ENCODE measurements at places on chromosomes 5 and 9.
A peak's percentile ranks its signal among the peaks of the same experiment; 100 is the strongest.

DNA sequence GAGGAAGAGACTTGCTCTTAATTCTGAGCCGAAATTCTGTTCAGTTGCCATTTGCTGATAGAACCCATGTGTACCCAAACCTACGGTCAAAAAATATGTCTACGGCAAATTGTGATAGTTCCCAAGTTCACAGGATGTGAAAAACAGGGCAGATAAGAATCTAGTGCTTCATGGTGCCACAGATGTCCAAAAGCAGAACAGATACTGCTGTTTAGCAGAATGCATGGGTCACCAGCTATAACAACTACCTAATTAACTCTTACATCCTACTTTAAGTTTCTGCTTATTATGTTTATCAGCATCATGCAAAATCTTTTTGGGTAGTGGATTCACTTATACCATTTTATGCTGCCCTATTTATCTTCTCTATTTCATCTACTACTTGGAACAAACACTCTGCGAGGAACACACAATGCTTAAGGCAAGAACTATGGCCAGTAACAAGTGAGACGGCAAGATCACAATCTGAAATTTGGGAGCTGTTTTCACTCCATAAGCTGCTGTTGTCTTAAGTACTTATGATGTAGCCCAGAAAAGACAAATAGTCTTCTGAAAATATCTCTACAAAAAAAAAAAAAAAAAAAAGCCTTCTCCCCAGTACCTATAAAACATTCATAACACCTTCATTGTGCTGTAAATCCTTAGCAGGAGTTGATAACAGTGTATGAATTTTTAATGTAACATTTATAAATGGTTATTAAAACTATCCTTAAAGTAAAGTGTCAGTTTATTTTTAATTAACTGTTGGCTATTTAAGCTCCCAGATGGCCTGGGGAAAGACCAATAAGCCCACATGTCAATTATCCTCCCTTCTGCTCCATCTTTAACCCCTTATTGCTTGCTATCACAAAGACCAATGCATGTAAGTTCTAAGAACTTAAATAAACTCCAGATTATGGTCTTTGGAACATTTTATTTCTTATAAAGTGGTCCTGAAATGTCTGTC, 232.3 kb downstream of the TLR4 start:
- DNase-seq = no peak

- no peak for DNase-seq
Measured at GRCh38 chr5:105587963-105588662, 2025.5 kb upstream of the NUDT12 start.

GRCh38 chr9:85685081-85685480, 56.7 kb downstream of the AGTPBP1 start:
- no peak for DNase-seq

GRCh38 chr5:32508806-32509805, 64.6 kb upstream of the ZFR start:
- no peak for DNase-seq

- no peak for DNase-seq
Measured at GRCh38 chr5:112865128-112865527, 4.0 kb downstream of the SRP19 start.

DNA sequence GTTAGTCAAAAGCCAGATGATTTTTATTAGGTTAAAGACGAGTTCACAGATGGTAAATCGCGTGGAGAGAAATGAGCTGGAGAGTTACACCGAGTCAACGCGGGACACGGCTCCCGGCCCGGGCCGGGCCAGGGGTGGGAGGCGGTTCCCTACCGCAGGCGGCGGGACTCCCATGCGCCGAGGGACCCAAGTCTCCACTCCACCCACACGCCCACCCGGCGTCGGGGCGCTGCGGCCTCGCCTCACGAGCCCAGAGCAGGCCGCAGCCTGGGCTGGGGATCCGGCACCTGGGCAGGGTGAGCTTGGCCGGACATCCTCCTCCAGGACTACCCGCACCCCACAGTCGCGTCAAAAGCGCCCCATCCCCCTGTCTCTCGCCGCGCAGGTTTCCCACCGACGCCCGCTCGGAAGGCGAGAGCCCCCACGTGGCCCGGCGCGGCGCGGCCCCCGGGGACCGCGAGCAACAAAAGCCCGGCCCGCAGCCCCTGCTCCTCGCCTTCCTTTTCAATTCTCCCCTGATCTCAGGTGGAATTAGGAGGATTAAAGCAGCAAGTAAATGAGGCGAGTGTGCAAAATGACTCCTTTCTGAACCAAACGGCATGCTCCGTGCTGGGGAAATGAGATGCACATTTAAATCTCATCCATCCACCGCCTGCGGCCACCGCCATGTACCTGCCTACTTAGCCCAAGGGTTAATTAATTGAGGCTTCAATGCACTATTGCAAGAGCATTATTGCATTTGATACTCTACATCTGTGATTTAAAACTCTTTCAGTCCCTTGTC, 196.5 kb upstream of the TBCA start:
- no peak for DNase-seq

GRCh38 chr9:134217431-134218210, 53.3 kb upstream of the RNU6ATAC start:
- DNase-seq = no peak

DNA sequence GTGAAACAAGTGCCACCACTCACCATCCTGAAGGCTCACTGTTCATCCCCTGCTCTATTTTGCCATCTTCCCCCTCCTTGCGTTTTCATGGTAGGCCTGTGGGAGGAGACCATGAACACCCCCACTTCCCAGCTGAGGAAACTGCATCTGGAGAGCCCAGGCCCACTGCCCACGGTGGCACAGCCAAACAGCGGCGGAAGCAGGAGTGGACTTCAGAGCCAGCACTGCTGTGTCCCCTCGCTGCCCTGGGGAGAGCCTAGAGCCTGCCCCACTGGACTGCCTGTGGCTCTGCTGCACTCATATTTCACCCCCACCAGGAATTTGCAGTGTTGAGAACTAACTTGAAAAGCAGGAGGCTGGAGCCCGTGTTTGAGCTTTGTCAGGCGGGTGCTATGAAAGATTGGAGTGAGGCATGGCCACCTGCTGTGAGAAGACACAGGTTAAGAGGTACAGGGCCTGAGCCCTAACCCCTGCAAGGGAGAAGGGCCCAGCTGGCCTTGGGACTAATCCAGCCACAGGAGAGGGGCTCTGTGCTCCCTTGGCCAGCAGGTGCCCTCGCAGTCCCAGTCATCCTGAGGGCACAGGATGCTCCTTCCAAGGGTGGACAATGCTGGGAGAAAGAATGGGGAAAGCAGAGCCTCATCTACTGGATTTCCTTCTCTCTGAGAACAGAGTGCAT, 79.0 kb downstream of the MACROH2A1 start:
- no peak for DNase-seq

DNA sequence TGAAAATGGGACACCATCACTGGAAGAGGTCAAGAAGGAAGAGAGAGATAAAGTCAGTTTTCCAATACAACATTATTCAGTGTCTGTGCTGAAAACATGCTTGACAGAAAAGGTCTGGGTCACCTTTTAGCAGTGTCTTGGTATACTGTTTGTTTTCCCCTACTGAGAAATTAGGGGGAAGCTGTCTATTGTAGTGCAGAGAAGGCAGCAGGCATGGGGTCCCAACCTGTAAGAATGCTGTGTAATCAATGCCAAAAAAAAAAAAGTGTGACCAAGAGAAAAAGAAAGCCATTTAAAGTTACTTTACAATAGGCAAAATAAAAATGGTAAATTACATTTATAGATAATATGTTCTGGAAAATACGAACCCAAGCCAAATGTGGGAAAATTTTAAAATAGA, 139.3 kb downstream of the RAB3C start:
- no peak for DNase-seq

DNA sequence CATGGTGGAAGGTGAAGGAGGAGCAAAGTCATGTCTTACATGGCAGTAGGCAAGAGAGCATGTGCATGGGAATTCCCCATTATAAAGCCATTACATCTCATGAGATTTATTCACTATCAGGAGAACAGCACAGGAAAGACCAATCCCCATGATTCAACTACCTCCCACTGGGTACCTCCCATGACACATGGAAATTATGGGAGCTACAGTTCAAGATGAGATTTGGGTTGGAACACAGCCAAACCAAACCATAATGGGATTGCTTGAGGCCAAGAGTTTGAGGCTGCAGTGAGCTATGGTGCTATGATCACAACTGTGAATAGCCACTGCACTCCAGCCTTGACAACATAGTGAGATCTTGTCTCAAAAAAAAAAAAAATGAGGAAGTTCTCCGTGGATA, 581.8 kb downstream of the TAF11L14 start:
- DNase-seq = no peak

DNA sequence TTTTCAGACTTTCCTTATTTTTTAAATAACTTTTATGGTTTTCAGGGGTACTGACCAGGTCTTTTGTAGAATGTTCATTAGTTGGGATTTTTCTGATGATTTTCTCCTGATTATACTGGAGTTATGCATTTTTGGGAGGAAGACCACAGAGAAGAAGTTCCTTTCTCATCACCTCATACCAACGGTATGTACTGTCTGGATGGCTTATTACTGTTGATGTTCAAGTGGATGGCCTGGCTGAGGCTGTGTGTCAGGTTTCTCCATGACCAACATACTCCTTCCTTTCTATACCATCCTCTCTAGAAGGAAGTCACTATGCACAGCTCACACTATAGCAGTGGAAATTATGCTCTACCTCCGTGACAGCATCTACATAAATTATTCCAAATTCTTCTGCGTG, 71.1 kb upstream of the NR3C1 start:
- DNase-seq = no peak

DNA sequence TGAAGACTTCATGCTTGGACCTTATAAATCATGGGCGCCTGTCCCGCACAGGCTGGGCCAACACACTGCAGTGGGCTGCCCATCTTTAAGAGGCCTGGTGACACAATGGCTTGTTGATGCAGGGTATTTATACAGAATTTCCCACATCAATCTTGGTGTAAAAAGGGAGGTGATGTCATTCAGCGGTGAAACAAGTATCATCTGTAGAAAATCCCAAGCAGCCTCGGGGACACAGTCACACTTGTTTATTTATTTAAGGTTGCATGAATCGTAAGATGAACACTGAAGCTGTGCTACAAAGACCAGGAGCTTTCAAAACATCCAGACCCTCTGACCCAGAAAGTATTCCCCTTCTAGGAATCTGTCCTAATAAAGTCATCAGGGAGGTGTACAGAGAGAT, 40.5 kb downstream of the SMIM23 start:
- DNase-seq = no peak

- no peak for DNase-seq
Measured at GRCh38 chr9:77585335-77585786, 62.8 kb downstream of the GNA14 start.

DNA sequence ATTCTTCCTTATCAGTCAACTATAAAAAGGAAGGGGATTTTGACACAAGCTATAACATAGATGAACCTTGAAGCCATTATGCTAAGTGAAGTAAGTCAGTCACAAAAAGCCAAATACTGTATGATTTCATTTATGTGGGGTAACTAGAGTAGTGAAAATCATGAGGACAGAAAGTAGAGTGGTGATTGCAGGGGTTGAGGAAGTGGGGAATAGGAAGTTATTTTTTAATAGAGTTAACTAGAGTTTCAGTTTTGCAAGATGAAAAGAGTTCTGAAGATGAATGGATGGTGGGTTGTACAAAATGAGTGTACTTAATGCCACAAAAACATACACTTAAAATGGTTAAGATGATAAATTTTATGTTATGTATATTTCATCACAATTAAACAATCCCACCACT, 65.4 kb upstream of the FAM174A start:
- DNase-seq = no peak

DNA sequence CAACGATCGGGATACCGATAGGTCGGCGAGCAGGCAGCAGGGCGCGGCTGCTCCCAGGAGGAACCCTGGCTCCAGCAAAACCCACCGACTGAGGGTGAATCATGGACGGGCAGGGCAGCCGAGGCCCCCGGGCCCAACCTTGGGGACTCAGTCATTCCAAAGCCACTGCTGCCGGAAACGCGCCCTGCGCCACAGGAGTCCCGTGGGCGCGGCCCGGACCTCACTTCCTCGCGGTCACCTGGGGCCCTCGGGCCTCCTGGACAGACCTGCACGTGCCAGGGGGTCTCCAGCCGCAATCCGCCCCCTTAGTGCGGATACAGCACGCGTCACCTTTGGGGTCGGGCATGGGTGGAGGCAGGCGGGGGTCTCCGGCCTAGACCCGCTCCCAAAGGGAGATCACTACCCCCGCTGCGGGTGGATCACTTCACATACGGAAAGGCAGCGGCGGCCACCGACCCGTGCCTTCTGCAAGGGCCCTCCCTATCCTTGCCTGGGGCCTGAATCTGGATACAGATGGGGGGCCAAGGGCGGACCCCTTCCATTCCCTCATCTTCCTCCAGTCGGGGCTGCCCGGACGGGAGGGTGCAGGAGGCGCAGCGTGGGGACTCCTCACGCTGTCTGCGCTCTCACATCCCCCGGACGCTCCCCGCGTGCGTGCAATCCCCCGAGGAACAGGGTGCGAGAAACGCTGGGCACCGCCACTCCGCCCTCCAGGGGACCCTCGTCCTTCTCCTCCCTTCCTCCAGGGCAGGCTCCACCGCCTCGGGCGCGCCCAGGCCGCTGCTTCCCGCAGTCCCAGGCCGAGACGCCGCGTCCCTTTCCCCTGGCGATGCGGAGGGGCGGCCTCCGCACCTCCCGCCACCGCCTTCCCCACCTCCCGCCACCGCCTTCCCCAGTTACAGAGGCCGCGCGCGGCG, 586 bp downstream of the TXN start:
- peak; percentile 38 for DNase-seq

GRCh38 chr9:38110476-38110875, 41.4 kb upstream of the SHB start:
- DNase-seq = no peak

DNA sequence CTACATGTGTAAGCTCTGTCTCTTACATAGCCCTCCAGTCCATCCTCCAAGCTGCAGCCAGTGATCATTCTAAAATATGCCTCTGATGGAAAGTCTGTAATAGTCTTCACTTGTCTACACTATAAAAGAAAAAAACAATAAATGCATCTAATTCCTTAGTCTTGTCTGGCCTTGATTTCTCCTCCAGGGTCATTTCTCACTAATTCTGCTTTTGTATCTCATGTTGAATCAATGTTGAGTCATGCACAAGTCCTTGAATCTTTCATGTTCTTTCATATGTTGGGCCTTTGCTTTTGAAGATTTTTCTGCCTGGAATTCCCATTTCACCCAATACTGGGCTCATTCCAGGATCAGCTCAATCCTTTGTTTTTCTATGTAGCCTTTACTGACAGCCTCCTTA, 121.1 kb upstream of the TRIM32 start:
- no peak for DNase-seq

GRCh38 chr9:136204838-136205706, at the start of gene LHX3:
Gene LHX3 (minus strand): TSS chr9:136205128. CDS start chr9:136205012, 116 bp downstream.
- no peak for DNase-seq

- DNase-seq = no peak
Measured at GRCh38 chr5:10111571-10111970, 138.1 kb downstream of the ATPSCKMT start.

GRCh38 chr9:113600023-113600823, 136.7 kb downstream of the RGS3 start:
- no peak for DNase-seq

DNA sequence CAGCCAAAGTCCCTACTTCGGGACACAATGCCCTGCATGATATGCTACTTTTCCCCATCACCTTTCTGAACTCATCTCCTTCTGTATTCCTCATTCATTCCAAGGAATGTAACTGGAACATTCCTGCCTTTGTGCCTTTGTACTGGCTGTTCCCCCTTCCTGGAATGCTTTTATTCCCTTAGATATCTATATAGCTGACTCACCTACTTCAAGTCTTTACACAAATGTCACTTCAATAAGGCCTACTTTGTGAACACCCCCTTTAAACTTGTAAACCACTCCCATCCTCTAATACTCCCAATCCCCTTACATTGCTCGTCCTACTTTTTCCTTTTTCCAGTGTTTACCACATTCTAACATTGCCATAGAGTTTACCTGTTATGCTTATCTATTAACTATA, 2.4 kb downstream of the NOL6 start:
- DNase-seq = no peak
